AG09309 (cell line): ENCODE measurements at places on chromosomes 12 and 14.

DNA sequence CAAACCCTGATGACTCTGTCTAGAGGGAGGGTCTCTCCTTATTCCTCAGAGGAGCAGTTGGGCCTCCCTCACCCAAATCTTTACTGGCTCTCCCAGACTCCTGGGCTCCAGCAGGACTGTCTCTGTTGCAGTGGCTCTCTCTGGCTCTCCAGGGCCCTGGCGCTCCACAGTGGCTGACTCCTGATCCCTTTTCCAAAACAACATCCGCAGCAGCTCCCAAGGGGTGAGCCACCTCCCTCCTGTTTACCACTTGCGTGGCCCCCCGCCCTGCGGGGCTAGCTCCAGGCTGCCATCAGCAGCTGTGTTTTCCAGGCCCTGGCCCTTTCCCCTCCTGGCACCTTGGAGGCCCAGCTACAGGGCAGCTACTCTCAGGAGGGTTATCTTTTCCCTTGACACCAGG lies 123.5 kb downstream of the CALM1 start:
- DNase-seq: no peak

DNA sequence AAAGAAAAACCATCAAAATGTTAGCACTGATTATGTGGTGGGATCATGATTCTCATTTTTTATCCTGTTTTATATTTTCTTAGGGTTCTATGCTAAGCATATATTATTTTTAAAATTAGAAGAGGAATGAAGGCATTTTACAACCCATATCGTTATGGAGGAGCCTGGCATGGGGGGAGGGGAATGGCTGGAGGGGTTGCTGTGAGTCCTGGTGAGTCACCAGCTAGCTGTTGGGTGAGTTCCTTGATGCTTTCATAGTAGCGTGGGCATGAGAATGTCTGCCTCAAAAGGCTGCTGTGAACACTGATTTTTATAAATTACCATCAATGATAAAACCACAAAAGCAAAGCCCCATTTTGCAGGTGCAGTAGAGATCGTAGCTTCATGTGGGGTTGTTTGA lies 46.9 kb downstream of the C14orf132 start:
- no peak for DNase-seq

- DNase-seq: no peak
These were observed 7.0 kb upstream of the CEBPE start for GRCh38 chr14:23125933-23126524.

DNA sequence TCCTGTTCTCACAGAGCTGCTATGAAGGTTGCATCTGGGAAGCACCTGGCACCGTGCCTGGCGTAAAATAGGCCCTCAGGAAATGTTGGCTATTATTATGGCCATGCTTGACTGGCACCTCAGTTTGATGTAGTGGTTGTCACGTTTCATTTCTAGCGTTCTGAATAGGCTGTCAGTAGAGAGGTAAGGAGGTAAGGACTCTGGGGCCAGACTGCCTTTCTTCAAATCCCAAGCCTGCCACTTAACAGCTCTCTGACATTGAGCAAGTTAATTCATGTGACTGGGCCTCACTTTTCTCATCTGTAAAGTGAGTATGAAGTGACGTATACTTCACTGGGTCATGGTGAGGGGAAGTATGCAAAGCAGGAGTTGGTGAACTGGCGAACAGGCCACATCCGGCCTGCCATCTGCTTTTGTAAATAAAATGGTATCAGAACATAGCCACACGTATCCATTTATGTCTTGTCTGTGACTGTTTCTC lies 196.2 kb downstream of the CACNA1C start:
- DNase-seq: no peak
